ENCODE measurements at places on chromosomes 3 and 15.

DNA sequence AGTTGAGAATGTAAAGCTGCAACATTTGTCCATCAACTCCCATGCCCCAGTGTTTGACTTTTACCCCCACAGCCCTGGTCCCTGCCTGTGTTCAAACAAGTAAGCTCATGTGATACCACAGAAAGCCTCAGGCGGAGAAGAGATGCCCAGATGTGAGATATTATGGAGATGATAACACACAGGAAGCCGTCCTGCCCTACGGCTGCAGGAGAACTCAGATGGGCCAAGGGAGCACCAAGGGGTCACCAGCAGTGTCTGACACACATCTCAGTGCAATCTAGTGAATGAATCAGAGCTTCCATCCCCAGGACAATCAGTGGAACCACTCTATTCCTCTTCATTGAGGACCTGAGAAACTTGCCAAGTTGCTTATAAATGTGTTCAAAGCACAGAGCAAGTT is 14.0 kb upstream of the SPINK8 start:
- no peak for DNase-seq

- DNase-seq, result no peak
Measured at GRCh38 chr3:57464011-57464410, 80.1 kb downstream of the DNAH12 start.

GRCh38 chr3:119294696-119295671 is 801 bp downstream of the ARHGAP31 start:
- DNase-seq, result peak; percentile 41

DNA sequence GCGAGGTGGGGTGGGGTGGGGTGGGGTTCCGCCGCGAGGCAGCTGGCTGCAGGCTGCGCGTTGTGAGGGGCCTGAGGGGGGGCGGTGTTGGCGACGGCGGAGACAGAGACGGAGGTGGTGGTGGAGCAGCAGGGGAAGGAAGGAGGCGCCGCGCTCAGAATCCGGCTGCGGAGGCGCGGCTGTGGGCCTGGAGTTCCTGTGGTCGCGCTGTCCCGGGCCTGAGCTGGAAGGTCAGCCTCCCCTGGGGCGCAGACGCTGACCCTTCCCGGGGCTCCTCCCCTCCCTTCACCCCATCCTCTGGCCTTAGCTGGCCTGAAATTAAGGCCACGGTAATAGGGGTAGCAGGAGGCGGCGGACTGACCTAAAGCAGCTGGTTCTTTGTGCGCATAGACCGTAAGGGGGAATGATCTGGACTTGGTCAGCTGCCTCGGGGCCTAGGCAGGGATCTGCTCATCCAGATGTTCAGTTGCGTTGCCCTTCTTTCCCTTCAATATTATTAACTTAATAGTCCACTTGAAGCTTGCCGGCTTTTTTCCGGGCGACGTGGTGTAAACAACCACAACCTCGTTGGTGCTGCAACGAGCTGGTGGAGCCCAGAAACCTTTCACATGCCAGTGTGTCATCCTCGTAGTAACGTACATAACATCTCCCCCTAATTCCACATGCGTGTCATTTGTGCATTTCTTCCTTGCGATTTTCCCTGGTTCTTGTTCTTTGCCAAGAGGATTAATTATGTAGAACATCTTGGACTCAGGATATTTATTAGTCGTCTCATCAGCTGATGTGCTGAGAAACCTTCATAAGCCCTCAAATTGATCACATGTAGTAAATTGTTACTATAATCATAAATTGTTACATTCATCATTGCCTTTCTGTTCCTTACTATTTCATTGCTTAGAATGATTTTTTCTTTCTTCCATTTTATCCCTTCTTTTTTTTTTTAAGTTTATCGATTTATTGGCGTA is 626 bp downstream of the SEC62 start:
- DNase-seq, result no peak

GRCh38 chr3:140363801-140364200 is 314.1 kb upstream of the TRIM42 start:
- no peak for DNase-seq

DNA sequence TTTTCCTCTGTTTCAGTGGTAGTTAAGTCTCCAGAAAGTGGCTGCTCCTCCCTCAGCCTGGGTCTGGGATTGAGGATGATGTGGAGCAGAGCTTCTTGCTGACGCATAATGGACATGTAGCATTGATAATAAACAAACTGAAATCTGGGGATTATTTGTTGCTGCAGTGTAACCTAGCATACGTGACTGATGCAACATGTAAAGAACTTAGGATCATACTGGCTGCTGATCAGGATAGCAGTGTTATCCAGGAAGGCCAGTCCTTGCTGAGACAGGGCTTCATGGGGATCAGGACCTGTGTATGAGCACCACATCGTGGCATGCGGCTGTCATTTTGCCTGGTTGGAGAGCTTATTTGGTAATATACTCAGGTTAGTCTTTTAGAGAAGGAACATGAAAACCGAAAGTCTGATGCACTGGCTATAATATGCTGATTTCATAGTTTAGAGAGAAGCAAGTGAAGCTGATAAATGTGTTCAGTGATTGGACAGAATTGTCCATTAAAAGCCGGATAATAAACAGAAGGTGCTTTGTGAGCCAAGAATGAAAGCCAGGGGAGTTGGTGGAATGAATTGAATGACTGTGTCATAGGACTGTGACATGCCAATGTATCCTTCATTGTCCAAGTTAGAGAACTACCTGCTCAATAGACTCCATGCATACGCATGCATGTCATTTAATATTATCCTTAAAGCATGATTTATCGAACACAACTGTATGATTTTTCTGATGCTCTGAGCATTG is 4.1 kb downstream of the MINAR1 start:
- DNase-seq, result no peak

DNA sequence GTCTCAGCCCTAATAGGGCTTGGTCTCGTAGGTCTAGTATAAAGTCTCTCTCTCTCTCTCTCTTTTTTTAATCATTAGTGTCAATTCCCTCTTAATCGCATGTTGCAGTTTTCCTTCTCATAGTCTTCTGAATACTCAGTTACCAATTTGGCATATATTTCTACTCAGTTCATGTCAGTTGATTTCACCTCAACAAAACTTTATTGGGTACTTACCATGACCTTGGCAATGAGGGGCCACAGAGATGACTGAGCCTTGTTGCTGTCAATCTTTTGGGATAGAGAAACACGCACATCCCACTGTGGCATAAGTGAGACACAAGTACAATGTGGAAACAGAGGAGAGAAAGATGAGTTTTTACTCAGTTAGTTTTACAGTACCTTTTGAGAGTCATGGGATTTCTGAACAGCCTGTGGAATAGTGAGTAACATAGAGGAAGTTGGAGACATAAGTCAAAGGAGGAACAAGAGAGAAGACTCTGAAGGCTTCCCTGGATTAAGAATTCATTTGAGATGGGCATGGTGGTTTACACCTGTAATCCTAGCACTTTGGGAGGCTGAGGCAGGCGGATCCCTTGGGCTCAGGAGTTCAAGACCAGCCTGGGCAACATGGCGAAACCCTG is 150.2 kb upstream of the CBLB start:
- no peak for DNase-seq

- DNase-seq, result no peak
Measured at GRCh38 chr15:77720173-77720572, 87.5 kb upstream of the LINGO1 start.
